D721Med (cell line): ENCODE measurements at places on chromosomes 16 and 17.

GRCh38 chr17:28381141-28381825, 9.8 kb downstream of the SARM1 start:
- DNase-seq = no peak

DNA sequence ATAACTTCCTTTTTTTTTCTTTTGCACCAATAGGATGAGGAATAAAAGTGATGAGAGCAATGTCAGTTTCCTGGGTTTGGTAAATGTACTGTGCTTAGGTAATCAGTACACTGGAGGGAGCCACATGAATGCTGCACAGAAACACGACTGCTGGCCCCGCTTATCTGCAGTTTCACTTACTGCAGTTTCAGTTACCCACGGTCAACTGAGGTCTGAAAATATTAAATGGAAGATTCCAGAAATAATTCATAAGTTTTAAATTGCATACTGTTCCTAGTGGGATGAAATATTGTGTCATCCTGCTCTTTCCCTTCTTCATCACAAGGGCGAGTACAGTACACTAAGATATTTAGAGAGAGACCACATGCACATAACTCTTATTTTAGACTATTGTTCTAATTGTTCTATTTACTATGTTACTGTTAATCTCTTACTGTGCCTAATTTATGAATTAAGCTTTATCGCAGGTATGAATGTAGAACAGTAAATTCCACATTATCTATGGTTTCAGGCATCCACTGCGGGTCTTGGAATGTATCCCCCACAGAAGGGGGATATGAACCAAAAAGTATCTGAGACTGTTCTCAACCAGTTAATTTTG, 6.4 kb upstream of the LGALS3BP start:
- no peak for DNase-seq

DNA sequence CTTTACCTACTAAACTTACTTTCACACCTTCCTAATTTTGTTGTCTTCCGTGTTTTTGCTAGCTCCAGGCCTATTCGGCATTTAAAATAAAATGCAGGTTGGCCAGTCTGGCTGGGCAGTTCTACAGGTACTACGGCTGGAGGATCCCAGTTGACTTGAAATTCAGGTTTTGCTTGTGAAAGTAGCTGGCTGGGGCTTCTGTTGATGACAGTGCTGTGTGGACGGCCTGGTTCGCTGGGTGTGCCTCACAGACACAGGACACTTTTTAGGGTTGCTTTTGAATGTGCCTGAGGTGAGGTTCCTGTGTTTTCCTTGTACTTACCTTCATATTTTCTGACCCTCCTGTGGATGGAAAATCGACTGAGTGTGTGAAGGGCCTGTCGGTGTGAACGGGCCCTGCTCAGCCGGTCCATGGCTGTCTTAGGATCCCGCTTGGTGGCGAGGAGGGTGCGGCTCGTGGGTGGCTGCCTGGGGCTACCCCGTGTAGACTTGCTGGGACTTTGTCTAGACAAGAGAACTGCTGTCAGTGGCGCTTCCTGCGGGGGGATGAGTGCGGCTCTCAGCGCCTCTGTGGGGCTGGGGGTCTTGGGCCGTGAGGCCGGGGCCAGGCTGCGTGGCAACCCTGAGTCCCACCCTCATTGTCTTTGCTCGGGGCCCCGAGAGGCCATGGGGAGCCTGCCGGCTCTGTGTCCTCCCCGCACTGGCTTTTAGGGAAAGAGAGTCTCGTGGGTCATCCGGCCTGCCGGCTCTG, 18.7 kb upstream of the ZNF750 start:
- no peak for DNase-seq

GRCh38 chr16:17858061-17858460, 387.3 kb upstream of the XYLT1 start:
- no peak for DNase-seq

DNA sequence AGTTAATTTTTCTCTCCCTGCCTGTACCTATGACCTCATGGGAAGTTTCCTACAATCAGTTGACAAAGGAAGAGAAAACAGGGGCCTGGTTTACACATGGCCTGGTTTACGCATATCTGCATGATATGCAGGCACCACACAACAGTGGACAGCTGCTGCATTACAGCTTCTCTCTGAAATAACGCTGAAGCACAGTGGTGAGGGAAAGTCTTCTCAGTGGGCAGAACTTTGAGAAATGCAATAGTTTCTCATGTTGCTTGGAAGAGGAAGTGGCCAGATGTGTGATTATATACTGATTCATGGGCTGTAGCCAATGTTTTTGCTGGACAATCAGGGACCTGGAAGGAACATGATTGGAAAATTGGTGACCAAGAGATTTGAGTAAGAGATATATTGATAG, 324.1 kb upstream of the GOT2 start:
- no peak for DNase-seq

GRCh38 chr16:3099732-3100499, 822 bp upstream of the ZSCAN10 start:
- DNase-seq = peak; percentile 93

DNA sequence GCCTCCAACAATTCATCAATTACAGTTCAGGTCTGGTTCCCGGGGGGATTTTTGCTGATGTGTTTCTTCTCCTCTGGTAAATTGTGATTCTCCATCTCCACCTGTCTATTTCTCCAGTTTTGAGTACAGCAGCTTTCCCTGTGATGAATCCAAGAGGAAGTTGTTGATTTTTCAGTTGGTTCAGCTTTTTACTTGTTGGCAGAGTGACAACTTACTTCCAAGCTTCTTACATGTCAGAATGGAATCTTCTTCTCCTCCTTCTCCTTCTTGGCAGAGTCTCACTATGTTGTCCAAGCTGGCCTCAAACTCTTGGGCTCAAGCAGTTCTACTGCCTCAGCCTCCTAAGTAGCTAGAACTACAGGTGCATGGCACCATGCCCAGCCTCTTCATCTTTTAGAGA, 33.4 kb upstream of the TMEM92 start:
- DNase-seq = no peak

DNA sequence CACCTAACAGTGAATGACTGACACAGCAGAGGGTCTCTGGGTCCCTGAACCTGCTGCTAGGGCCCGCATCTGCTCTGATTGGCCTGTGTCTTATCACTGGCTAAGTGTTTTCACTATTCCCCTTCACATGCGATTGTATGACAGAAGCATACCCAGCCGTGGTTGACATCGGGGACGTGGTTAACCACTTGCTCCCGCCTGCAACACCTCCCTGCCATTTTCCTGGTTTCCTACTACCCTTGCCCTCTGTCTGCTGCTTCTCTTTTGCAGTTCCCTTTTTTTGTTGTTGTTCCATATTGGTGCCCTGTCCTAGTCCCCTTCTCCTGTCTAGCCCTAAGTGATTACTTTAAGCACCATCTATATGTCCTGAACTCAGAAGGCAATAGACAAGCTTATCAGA, 177.0 kb downstream of the RGS9 start:
- DNase-seq = no peak

DNA sequence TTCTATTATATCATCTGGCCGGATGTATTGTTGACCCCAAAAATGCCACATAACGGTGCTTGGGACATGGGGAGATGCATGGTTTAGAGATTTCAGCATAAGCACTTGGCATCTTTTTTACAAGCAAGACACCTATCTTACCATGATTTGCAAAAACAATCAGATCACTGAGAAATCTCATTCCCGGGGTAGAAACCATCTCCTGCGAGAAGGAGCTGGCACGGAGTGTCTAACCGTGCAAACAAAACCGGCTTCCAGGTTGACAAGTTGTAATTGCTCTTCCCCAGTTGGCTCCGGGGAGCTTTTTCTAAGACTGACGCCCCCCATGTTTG, 1.0 kb downstream of the SLC16A6 start:
- DNase-seq = no peak

- DNase-seq = no peak
Measured at GRCh38 chr17:45038728-45039634, 12.5 kb downstream of the DCAKD start.

GRCh38 chr16:81836279-81837054, 57.4 kb downstream of the PLCG2 start:
- no peak for DNase-seq

- DNase-seq = no peak
Measured at GRCh38 chr17:17934214-17934613, 38.0 kb downstream of the TOM1L2 start.

GRCh38 chr17:63476854-63477479, at the start of gene ACE:
Gene ACE, plus strand, starts transcription at chr17:63477061. Its CDS starts 34 bp downstream, at chr17:63477095.
- peak; percentile 83 for DNase-seq

DNA sequence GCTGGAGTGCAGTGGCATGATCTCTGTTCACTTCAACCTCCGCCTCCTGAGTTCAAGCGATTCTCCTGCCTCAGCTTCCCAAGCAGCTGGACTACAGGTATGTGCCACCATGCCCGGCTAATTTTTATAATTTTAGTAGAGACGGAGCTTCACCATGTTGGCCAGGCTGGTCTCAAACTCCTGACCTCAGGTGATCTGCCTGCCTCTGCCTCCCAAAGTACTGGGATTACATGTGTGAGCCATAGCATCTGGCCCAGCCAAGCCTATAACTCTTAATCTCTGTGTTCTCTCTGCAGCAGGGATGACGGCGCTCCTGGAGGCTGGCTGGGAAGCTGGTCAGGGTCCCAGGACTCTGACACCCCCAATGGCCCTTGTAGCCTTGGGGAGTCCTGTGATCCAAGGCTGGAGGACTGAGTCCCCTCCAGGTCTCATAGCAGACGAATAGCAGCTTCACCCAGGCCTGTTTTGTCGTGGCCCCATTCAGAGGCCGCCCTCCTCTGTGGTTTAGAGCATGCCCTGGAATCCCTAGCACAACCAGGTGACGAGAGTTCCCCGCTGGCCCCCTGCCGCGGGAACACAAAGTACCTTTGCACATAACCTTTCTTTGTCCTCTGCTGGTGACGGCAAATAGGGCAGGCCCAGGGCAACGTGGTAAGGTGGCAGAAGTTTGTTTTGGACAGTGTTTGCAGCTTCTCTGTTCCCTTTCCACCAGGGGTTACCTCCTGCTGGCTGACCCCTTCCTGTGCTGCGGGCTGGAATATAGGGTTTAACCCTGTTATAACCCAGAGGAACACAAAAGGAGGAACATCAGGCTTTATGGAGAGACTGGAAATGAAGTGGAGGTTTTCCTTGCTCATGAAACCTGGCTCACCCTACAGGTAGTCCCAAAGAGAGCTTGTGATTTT, 43.0 kb upstream of the TOB1 start:
- DNase-seq = no peak

DNA sequence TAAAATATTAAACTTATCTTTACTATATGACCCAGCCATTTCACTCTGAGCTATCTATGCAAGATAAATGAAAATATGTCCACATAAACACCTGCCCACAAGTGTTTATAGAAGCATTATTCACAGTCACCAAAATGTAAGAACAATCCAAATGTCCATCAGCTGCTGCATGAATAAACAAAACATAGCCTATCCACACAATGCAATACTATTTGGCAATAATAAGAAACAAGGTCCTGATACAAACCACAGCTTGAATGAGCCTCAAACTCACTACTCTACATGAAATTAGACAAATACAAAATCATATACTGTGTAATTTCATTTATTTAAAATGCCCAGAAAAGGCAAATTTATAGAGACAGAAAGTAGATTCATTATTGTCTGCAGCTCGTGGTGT, 355.1 kb downstream of the CDH8 start:
- no peak for DNase-seq

DNA sequence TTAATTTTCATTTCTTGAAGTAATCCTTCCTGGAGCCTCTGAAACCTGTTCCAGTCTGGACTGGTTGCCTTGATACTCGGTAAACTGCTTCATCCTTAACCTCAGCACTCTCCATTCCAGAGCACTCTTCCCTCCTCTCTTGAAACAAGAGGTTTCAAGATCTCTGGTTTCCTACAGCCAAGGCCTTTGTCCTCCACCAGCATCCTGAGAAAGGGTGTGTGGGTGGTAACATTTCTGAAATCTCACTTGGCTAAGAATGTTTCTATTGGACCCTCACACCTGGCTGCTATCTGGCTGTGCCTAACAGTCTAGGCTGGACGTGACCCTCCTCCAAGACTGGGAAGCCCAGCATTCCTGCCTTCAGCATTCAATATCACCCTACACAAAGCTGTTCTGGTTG, 99.7 kb downstream of the CYTH1 start:
- DNase-seq = no peak

GRCh38 chr17:38557396-38557795, 48.4 kb downstream of the SRCIN1 start:
- no peak for DNase-seq

DNA sequence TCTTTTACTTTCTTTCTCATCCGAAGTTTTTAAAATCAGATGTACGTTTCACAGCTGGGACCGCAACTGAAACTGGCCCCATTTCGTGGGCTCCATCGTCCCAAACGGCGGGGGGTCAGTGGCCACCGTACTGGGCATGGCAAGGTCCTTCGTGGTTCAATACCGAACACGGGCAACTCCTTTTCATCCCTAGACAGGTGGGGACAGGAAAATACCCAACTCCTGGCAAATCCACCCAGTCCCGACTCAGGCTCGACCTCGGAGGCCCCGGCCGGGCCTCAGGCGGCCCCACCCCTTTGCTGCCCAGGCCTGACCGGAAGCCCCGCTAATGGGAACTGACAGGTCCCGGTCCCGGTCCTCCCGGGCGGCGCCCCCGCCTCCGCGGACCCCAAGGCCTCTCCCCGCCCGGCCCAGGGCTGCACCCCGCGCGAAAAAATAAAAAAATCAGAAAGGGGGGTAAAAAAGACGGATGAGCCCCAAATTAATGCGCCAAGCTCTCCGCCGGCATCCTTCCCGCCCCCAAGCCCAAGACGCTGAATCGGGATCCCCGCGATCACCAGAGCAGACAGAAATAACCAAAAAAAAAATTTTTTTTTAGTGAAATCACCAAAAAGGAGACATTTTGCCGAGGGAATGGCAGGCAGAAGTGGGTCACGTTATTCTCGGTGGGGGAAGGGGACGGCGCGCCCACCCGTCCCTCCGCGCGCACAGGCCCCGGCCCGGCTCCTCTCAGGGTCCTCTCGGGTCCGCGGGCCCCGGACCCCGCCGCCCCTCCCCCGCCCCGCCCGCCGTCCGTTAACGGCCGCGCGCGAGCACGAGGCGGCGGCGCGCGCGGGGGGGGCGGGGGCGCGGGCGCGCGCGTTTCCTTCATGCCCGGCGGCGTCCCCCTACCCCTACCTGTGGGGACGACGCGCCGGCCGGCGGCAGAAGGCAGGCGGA, 562 bp downstream of the ZC3H7A start:
- no peak for DNase-seq

DNA sequence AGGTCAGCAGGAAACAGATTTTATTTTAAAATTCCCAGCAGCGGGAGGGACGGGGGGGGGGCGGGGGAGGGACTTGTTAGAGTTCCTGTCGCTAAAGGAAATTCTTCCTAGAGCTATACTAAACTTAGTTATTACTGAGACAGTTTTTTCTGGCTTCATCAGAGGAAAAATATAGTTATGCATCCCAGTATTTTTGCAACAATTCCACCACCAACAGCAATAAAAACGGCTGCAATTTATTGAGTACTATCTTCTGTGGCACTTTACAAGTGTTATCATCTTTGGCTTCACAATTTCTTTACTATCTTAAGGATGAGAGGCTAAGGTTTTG, 6.9 kb upstream of the DHRS7B start:
- no peak for DNase-seq

- no peak for DNase-seq
Measured at GRCh38 chr16:56773532-56773931, 43.6 kb downstream of the NUP93 start.

GRCh38 chr16:28532940-28533647, 5.7 kb downstream of the NUPR1 start:
- DNase-seq = no peak
